NT2/D1 (cell line): ENCODE measurements at places on chromosomes 5 and 9.

GRCh38 chr5:66596636-66597182 is 516 bp downstream of the MAST4 start:
- DNase-seq, result no peak

- peak; percentile 13 for DNase-seq
These were observed 28.3 kb upstream of the NIPAL4 start for GRCh38 chr5:157431544-157432200.

DNA sequence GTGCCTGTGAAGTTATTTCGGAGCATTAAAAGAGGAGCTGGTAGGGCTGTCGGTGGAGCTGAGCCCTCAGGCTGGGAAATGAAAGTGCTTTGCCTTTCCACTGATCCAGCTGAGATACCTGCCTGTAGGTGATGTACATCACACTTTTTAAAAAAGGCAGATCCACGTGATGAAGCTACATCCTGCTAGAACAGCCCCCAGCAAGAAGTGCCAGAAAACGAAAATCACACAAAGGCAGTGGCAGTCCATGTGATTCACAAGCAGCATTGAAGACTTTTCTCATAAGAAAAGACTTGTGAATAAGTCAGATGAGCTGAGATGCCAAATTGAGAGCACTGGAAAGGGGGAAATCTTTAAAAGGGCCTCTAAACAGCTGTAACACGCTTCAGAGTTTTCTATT is 765.1 kb downstream of the PTPRD start:
- DNase-seq, result no peak

GRCh38 chr5:175381130-175381529 is 62.9 kb downstream of the DRD1 start:
- no peak for DNase-seq

- DNase-seq, result no peak
These were observed 291.2 kb downstream of the IRX1 start for GRCh38 chr5:3886524-3887451.

DNA sequence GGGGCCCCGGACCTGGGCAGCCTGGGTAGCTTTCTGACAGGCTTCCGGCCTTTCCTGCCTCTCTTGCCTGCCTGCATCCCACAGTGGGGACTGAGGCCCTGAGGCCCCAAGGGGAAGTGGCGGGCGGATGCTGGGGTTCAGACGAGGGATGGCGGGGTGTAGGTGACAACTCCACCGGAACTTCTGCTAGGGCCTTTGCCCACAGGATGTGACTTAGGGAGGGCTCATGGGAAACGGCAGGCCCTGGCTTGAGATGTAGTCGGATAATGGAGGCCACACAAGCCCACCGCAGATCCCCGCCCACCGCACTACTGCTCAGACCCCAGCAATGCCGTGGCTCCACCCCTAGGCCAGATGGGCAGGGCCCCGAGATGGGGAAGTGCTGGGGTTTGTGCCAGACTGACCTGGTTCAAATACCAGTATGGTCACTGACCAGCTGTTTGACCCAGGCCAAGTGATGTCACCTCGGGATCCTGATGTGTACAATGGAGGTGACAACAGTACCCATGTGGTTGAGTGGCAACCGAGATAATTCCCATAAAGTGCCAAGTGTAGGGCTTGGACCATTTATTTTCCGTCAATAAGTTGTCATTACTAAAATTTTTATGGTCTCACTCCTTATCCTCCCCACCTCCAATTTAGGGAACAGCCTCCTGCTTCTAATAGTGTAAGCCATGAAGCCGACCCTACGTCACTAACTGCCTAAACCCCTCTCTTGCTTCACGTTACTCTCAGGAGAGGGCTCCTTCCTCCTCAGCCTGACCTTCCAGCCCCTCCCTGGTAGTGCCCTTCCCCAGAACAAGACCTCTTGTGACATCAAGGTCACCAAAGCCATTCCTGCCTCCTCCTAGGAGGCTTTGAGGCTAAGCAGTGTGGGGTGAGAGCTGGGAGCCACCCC is 2.5 kb upstream of the CDK9 start:
- no peak for DNase-seq

- DNase-seq, result no peak
These were observed 76.3 kb downstream of the MRPS27 start for GRCh38 chr5:72243706-72244105.

- DNase-seq, result no peak
These were observed 56.9 kb upstream of the GGTA1 start for GRCh38 chr9:121556580-121556979.

DNA sequence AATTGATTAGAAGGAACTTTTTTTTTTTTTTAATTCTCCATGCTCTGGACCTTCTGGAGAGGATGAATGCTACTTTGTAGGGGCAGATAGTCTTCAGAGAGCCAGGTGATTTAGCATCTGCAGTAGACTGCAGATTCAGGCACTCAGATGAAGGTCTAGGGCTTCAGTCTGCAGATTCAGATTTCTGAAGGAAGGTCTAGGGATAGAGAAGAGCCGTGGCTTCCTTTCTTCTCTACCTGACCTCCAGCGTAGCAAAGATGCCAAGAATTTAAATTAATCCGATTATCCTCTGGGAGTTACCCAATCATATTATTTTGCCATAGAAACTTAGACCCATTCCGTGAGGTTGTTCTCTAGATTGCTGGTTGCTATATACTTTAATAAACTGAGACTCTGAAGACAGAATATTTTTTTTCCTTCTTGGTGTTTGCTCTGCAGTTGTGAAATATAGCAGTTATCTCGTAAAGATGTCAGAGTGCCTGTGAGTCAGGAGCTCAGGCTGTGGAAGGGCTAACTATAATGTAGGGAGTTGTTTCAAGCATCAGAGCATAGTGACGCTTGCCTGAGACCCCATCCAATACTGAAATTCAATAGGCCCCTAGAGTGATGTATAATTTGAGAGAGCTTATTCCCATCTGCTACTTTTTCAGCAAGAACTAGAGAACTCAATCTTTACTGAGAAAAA is 132.7 kb upstream of the SLC12A2 start:
- no peak for DNase-seq

- DNase-seq, result no peak
These were observed 77.7 kb downstream of the ARSB start for GRCh38 chr5:78907255-78907891.

DNA sequence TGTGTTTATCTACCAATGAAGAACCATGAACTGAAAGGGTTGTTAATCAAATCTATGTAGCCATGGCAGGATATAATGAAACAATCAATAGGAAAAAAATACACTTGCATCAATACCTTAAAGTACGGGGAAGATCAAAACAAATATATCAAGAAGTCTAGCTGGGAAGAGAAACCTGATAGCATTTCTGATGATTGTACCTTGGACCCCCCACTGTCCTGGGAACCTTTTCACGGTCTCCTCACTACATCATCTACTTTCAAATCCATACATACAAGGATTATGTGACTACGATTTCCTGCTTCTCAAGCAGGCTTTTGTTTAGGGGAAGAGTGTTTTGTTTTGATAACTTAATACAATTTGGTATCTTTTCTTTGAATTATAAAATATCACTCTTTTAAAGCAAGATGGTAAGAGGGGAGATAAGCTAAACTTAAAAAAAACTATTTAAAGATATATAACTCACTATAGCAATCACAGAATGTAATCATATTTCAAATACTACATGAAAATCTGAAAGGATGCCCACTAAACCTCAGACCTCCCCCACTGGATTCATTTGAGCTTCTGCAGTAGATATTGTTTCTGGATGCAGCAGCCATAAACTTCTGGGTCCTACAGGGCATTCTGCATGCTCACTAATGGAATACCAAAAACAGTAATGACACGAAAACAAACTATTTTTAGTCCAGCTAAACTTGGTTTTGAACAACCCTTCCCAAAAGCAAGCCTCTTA is 8.0 kb downstream of the EBF1 start:
- DNase-seq, result no peak

- no peak for DNase-seq
These were observed 291.2 kb downstream of the ARHGAP26 start for GRCh38 chr5:143061161-143061945.

- DNase-seq, result no peak
These were observed 45.4 kb upstream of the RANBP3L start for GRCh38 chr5:36346896-36347690.

- no peak for DNase-seq
These were observed 176.8 kb downstream of the MELK start for GRCh38 chr9:36749461-36749860.

- DNase-seq, result no peak
These were observed 15.6 kb upstream of the SLC6A19 start for GRCh38 chr5:1185629-1186350.

GRCh38 chr9:602716-603115 is 238.8 kb upstream of the DMRT1 start:
- DNase-seq, result no peak

DNA sequence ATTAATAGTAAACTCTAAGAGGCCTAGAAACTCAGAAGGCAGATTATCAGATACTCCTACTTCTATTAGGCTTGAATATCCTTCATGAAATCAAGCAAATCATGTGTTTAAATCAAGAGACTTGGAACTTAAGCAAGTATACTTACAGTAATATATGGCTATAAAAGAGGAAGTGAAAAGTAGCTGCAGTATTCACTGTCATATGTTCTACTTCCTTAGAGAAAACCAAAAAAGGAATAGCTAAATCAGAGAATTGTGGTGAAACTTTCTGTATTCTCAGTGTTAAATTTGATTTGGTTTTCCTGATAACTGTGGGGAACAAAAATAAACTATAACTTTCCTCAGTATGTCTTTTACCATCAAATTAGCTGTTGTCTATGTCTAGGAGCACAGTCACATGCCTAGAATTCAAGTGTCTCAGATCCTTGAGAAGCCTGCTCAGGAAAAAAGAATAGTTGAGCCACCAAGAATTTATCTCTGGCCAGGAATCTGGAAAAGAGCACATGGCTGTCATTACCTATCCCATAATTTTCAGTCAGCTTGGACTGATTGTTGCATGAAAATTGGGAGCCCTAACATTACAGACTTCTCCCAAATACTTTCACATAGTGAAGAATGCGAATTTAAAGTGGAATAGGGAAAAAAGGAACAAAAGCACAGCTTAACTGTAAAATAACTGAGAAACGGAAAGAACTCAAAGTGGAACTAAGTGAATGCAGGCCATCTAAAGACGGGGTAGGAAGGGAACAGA is 1.7 kb downstream of the FKBP15 start:
- no peak for DNase-seq

DNA sequence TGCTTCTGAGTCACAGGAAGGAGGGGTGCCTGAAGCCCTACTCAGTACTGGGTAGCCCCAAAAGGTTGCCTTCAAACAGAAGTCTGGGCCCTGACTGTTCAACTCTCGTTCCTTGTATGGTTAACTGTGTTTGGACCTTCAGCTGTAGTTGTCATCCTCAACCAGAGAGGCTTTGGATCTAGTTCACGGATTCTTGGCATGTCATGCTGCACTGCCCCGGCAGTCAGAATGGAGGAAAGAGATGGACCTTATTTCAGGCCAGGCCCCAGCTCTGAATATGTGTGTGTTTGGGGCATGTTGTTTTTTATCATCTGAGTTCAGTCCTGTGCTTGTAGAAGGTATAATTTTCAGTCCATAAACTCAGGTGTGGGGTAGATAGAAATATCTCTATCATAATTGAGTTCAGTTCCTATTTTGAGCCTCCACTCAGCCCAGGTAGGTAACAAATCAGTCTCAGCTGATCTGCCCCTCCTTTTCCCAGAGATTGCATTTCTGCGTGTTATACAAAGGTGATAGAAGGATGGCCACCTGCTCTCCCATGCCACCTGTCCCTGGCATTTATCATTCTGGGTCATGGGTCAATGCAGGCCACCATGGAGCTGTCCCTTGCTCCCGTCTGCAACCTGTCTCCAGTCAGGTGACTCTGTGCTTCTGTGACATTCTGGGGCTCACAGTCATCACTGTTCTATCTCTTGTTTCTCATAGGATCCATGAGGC is 127.5 kb upstream of the CPEB4 start:
- DNase-seq, result no peak

DNA sequence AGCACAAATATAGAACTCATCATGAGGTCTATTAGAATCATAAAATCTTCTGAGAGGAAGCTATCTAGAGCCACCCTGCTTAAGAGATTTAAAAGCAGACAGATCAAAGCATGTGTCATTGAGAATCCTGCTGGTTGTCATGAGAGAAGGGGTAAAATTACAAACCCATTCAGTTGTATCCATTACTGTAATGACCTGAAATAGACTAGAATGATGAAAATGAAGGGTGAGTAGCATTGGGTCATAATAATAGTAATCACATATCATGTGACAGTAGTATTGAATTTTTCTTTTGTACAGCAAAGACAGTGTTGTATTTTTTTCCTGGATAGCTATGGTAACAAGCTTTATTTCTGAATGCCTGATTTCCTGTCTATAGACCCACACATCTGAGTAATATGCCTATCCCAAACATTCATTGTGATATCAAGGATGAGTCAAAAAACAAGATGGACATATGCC is 149.0 kb downstream of the PDE4D start:
- no peak for DNase-seq

DNA sequence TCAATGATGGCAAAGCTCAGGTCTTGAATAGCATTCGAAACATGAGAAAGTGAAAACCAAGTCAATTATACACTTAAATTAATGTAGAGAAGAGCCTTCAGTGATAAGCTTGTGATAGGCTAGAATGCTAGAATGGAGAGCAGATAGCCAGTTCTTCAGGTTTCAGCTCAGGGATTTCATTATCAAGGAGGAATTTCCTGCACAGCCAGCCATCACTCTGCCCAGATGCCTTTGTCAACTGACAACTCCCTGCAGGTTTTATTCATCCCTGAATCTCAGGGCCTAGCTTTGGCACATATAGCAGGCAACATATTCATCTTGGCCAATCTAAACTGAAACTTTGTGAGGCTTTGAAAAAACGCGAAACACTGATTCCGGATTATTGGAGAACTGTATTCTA is 199.3 kb upstream of the CDH6 start:
- DNase-seq, result no peak

DNA sequence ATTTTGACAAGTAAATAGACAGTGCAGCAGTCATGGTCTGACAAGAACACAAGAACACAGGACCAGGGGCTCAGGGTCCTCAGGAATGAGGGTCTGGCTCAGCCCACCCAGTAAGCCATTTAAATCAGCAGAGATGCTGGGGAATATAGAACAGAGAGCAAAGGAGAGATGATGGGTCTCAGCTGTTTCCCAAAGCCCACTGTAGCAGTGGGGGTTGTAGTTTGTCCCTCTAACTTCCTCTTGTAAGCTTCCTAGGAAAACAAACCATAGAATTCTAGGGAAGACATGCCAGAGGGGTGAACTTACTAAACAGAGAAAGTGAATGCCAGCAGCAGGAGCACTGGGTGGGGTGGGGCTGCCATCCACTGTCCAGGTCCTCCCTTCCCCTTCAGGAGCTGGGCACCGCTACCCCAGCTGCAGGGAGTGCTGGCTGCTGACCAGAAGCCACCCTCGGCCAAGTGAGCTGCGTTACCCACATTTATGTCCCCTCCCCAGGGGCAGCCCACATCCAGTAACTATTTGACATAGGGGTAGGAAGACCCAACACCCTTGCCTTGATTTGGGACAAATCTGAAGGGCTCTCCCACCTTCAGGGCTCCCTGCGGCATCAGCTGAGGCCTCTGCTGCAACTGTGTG is 41.6 kb downstream of the GABBR2 start:
- DNase-seq, result no peak

GRCh38 chr5:18032744-18033143 is 398.5 kb downstream of the TAF11L14 start:
- no peak for DNase-seq
